ENCODE measurements at places on chromosomes 6 and 20.

DNA sequence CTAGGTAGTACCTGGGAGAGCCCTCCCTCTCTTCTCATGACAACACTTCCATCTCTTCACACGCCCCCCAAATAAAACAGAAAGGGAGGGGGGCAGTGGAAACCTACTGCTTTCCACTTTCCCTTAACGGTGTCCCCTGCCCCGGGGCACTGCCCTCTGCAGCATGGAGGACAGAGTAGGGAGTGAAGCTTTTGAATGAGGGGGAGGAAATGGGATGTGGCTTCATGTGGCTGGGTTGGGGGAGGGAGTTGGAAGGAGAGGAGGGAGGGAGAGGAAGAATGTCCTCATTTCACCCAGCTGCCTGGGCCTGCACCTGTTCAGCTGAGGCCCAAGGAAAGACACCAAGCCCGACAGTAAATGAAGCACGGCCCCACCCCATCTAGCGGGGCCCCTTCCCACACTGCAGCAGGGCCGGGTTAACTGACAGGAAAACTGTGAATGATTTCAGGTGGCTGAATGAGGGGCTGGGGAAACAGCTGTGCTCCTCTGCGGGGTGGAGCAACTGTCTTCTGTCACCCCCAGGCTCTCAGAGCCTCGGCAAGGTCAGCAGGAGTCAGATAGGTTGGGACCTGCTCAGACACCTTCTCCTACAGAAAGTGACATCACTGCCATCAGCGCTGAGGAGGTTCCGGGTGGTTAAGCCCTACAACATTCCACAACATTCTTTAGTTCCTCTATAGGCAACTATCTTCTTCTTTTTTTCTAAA lies 40.0 kb upstream of the TAF8 start:
- DNase-seq: no peak

GRCh38 chr6:3334555-3334954 lies 75.8 kb downstream of the PSMG4 start:
- DNase-seq: no peak

DNA sequence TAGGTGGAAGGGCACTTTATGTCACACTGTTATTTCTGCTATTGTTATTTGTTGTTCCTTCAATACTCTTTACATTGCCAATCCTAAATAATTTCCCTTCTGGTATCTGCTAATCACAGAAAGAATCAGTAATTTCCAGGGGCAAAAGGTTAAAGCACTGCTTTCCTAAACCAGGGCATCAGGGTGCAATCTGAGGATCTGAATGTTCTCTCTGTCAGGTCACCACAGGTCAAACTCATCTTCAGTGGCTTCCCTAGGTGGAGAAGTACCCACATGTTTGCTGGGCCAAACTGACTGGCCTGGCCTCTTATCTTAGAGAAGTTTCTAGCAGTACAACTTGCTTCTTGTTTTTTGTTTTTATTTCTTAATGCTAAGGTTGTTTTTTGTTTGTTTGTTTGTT lies 118.7 kb downstream of the OPRM1 start:
- DNase-seq: no peak

- no peak for DNase-seq
Measured at GRCh38 chr6:138387577-138388368, 10.1 kb downstream of the SMIM28 start.

- no peak for DNase-seq
Measured at GRCh38 chr6:24916496-24916895, 19.3 kb downstream of the RIPOR2 start.

GRCh38 chr6:159961528-159961927 lies 7.4 kb upstream of the IGF2R start:
- DNase-seq: no peak
